ENCODE measurements at places on chromosomes 11 and 22. TPM values are rescaled to one million over a fixed set of nuclear protein-coding genes. Genes with fewer than 3 reads are reported as not detected.

MUC2 gene
- total RNA-seq: not detected

RCOR2 gene
- total RNA-seq: 12.0 TPM

CYB5R2 gene
- 2.5 TPM for total RNA-seq

SPI1 gene
- 1.8 TPM for total RNA-seq

KCNE3 gene
- 3.7 TPM for total RNA-seq

RAB39A gene
- total RNA-seq: 27.0 TPM

SEC14L6 gene
- 2.1 TPM for total RNA-seq

VPREB1 gene
- not detected for total RNA-seq

FAM227A gene
- total RNA-seq: 9.2 TPM

DCDC1 gene
- 11.1 TPM for total RNA-seq

GAB4 gene
- total RNA-seq: not detected

TEX12 gene
- total RNA-seq: 1.8 TPM

FKBP2 gene
- total RNA-seq: 29.8 TPM

EMID1 gene
- 21.5 TPM for total RNA-seq

APOA1 gene
- total RNA-seq: 1.4 TPM

PTS gene
- total RNA-seq: 53.1 TPM

PRDM11 gene
- 10.1 TPM for total RNA-seq

WNT11 gene
- 0.69 TPM for total RNA-seq

DBX1 gene
- not detected for total RNA-seq

OR52H1 gene
- 0.69 TPM for total RNA-seq

OR52B4 gene
- total RNA-seq: not detected

LRRC4C gene
- 90.2 TPM for total RNA-seq

TENM4 gene
- total RNA-seq: 71.5 TPM

BATF2 gene
- not detected for total RNA-seq

IL18 gene
- total RNA-seq: 1.8 TPM

OR4X1 gene
- not detected for total RNA-seq

USP2 gene
- 2.5 TPM for total RNA-seq

TREH gene
- total RNA-seq: not detected

TRIM3 gene
- 48.4 TPM for total RNA-seq

OR8D2 gene
- not detected for total RNA-seq

DDTL gene
- 3.9 TPM for total RNA-seq

KCNA4 gene
- 31.8 TPM for total RNA-seq

AP5B1 gene
- 4.8 TPM for total RNA-seq

NXPE4 gene
- not detected for total RNA-seq

NLRP14 gene
- 0.92 TPM for total RNA-seq
